CD4-positive, alpha-beta memory T cell (primary cell): ENCODE measurements at places on chromosomes 7 and 10.
A peak's percentile ranks its signal among the peaks of the same experiment; 100 is the strongest.

DNA sequence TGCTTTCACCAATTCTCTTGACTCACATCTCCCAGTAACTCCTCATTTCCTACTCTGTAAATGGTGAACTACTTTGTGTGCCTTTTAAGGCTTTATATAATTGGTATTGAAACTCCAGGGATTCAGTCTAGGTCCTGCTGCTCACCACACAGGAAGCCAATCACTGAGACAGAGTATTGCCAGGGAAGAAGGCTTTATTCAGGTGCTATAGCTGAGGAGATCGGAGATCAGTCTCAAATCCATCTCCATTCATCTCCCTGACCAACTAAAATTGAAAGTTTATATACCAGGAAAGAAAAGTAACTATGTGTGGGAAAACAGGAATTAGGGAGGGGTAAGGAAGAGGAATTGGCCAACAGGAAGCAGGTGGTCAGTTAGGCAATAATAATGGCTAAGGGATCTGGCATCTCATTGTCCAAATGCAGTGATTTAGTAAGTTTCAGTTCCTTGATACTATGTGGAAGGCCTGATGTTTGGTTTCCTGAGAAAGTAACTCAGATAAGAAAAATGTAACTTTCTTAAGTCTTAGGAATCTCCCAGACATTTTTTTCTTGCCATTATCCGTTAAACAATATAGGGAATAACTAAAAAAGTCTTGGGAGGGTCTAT lies 10.2 kb upstream of the SDHAF3 start:
- no peak for DNase-seq

GRCh38 chr10:132162590-132163277 lies 24.0 kb upstream of the DPYSL4 start:
- no peak for DNase-seq

DNA sequence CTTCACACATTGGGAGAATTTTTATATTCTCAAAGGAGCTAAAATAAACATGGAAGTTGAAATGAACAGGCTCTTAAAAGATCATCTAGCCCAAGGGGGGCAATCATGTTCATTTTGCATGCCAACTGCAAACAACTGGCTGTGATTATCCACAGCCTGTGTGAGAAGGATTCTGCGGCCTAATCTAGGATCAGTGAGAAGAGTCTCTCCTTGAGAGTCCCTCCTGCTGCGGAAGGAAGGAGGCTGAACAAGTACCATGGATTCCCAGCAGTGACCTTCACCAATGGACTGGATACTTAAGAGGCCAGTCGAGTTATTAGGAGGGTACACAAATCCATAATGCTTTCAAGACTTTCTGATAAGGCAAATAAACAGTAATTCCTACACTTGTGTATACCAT lies 76.7 kb downstream of the IGF2BP3 start:
- DNase-seq, result no peak

DNA sequence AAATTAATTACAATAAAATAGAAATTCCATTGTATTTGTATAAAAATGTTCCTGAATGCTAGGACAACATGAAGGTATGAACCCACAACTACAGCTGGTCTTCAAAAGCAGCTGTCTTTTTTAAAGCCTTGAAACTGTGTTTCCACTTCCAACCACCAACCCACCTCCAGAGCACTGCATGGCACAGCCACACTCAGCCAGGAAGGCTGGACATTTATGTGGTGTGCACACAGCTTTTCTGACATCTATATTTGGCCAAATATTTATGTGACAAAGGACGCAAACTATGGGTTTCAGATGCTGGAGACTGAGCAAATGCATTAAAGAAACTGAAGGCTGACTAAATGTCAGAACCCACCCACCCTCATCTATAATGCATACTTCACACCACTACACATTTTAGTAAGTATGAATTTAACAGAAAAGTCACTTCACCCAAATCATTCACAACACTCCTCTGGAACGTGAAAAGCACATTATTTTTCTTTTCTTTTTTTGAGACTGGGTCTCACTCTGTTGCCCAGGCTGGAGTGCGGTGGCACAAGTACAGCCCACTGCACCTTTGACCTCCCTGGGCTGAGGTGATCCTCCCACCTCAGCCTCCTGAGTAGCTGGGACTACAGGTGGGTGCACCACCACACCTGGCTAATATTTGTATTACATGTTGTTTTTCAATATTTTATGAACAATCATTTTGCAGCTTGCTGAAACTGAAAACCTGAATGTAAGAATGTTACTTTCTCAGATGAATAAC lies 27.9 kb upstream of the DAGLB start:
- no peak for DNase-seq

GRCh38 chr10:54900584-54900983 lies 99.6 kb upstream of the PCDH15 start:
- DNase-seq, result no peak

DNA sequence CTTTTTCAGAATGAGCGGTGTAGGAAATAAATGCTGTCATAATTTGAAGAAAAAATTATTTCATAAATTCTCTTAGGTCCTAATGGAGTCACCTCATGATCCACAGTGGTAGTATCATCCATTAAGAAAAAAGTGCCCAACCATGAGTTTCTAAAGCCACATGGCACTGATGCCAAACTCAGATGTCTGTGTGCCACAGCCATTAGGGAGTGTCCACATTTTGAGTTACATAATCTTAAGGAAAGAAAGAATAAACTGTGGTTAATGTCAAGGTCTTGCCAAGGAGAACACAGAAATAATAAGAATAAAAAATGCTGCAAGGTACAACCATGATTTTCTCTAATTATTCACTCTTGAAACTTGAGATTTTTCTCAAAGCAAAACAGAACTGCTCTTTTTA lies 1101.8 kb downstream of the SORCS3 start:
- DNase-seq, result no peak

- DNase-seq, result no peak
Measured at GRCh38 chr10:116607336-116607735, 13.4 kb upstream of the PNLIPRP2 start.

DNA sequence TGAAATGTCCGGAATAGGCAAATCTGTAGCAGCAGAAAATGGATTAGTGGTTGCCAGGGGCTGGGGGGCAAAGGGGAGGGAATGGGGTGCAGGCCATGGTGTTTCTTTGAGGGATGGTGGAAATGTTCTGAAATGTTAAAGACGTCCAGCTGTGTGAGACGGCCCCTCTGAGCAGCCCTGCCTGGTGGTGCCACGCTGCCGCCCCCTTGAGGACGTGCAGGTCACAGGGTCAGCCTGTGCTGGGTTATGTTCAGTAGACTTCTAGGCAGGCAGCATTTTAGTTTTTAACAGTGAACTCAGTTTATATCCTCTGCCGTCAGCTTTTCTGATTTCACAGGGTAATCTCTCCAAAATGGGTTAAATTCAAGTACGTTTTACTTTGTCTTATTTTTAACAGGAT lies 9.4 kb downstream of the NUB1 start:
- DNase-seq, result no peak

DNA sequence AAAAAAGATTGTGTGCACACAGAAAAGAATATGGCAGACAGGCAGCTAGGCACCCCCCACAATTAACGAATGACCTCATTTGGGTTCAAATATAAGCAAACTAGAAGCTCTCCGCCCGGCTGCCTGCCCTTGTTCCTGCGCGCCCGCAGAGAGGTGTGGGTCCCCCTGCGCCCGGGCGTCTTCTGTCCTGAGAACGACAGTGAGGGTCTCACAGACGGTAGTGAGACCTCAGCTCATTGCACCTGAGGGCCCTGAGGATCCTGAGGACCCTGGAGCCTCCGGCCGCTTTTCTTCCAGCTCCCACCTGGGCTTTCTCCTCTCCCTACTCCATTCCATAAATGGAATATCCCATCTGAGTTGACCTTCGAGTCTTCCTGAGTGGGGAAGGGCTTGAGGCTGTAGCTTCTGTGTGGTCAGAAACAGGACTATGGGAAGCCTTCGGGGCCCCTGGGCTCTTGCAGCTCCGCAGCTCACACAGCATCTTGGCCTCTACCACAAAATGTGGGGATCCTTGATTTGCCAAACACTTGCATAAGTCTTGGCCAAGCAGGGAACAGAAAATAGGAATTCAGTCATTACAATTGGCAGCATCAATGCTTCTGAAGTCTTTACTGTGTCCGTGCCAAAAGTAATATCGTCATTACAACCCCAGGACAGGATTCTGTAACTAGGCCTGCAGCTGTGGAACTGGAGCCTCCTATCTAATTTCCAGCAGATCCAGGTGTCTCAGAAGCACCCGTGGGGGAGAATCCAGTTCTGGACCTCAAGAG lies 43.8 kb downstream of the JAKMIP3 start:
- no peak for DNase-seq

- DNase-seq, result peak; percentile 52
Measured at GRCh38 chr7:55309040-55309991, 55.8 kb upstream of the LANCL2 start.

DNA sequence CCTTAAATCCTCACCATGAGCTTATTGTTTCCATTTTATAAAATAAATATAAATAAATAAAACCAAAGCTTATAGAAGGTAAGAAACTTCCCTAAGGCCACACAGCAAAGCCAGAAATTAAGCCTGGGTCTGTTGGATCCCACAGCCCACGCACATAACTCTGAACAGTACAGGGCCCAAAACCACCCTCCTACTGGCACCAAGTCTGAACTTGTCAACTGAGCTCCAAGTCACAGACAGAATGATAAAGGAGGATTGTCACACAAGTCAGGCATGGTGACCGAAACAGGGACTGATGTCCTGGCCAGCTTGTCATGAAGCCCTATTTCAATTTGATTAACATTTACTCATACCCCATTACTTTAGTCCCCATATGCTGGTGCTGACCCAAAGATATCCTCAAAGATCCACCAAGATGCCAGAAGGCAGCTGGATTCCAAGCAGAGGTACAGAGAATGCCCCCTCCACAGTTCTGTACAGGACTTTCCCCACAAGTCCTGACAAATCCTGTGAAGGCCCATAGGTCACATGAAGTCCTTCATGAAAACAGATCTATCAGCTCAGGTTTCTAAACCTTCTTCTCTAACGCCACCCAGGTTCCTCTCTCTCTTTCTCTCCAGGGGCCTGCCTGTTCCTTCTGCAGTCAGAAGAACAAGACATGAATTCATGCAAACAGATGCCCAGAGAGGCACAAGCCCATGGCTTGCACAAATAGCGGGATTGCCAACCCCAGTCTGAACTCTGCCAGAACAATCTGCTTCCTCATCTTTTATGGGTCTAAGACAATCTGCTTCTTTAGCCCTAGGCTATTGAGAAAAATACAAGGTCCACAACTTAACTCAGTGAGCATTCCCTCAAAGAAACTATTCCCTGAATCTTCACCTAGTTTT lies 60.9 kb downstream of the GLI3 start:
- no peak for DNase-seq

GRCh38 chr10:13924040-13924725 lies 337.4 kb downstream of the PRPF18 start:
- DNase-seq, result no peak

- DNase-seq, result no peak
Measured at GRCh38 chr10:69048103-69048502, 39.8 kb upstream of the SRGN start.

GRCh38 chr7:120825152-120825551 lies 32.8 kb downstream of the TSPAN12 start:
- DNase-seq, result no peak

GRCh38 chr7:37065779-37066271 lies 341.5 kb upstream of the AOAH start:
- DNase-seq, result no peak

DNA sequence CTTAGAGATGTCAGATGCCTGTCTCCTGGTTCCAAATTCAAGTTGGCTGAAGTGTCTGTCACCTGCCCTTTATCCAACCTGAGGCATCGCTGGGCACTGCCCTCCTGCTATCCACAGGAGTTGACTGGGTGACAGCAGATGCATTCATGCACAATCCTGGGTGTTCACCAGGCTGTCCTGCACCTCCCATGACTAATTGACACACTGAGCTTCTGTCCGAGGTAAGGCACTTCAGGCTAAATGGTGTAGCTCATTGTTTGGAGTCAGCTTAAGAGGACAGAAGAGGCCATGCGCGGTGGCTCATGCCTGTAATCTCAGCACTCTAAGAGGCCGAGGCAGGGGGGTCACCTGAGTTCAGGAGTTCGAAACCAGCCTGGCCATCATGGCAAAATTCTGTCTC lies 2.4 kb downstream of the UCMA start:
- DNase-seq, result no peak

GRCh38 chr7:158325530-158326381 lies 261.9 kb downstream of the PTPRN2 start:
- no peak for DNase-seq

- no peak for DNase-seq
Measured at GRCh38 chr10:43354330-43354635, 17.2 kb upstream of the FXYD4 start.

DNA sequence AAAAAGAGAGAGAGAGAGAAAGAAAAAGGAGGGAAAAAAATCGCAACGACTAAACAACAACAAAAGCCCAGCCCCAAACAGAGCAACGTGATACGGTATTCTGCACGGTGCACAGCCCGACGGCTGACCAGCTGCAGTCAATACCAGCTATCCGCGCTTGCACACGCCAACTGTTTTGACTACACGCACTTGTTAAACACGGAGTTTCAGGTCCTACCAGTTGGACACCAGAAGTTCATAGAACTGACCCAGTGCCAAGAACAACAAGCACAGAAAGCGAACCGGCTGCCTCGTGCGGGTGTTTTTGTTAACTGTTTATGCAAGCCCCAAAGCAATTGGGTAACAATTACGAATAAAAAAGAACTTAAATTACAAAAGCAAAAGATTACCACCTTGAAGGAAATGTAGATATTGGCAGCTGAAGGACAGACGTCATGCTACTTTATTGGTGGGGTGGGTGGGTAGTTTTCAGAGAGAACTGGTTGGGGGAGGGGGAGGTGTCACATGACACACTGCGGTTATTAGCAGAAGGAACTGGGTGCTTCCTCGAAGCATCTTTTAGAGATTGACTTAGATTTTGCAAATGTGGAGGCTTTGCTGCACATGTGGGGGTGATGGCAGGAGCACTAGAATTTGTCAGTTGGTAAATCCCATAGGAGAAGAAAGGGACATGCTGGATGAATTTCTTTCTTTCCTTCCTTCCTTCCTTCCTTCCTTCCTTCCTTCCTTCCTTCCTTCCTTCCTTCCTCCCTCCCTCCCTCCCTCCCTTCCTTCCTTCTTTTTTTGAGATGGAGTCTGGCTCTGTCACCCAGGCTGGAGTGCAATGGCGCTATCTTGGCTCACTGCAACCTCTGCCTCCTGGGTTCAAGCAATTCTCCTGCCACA lies 110.6 kb upstream of the EFCAB10 start:
- peak; percentile 89 for DNase-seq

GRCh38 chr10:84626397-84627087 lies 298.2 kb downstream of the CCSER2 start:
- DNase-seq, result no peak

DNA sequence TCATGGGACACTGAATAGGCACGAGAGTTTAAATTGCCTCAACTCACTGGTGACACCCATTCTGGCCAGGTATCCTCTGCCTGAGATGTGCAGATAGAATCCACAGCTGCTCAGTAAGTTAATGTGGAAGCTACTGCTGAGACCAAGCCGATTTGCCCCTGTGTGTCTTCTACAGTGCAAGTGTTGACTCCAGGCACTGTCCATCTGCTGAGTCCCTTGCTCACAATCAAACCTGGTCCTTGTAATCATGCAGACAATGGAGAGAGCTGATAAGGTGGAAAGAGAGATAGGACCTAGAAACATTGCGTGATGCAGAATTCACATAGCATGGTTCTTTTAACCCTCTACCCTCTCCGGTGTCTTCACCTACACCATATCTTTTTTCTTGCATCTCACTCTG lies 101.4 kb downstream of the ITGB8 start:
- DNase-seq, result no peak

GRCh38 chr7:2812114-2812487 lies 32.0 kb downstream of the GNA12 start:
- no peak for DNase-seq
